BJ (cell line): ENCODE measurements at places on chromosomes 2 and 18.

DNA sequence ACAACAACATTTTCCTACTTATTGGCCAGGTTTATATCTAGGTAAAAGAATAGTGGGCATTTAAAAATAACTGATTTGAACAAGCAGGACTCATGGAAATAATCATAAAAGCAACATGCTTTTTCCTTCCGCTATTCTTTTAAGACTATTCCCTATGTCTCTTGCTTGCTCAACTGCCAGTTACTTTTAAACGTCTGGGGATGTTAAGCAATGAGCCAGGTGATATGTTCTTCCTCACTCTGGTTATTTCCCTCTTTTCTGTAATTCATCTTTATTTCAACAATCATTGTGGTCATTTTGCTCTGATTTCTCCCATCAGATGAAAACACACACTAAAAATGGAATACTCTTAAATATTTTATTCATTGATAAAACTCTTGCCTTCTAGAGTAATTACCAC lies 33.4 kb upstream of the SLC8A1 start:
- DNase-seq = no peak

DNA sequence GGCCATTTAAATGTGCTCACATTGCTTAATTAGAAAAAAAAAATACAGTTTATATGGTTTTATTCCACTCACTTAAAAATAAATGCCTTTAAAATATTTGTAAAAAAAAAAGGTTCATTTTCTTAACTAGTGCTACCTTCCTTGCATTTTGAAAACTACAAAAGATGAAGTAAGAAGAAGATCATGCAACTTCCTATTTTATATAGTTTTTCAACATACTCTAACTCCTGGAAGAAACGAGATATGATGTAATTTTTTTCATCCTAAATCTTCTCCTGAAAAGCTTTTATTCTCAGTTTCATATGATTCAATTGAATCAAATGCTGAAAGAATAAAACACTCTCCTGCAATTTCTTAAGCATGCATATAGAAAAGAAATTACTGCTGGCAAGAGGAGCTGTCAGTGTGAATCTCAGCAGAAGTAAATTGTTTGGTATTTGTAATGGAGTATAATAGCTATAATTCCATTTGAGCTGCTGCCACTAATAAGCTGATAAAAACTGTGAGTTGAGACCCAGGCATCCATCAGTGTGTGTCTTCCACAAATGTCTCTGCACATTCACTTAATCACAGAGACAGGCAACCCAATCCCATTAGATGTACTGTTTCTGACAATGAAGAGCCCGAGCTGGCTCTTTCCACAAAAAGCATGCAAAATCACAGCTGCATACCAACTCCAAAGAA lies 3.7 kb downstream of the FTCDNL1 start:
- DNase-seq = no peak

GRCh38 chr2:158509928-158510797 lies 53.4 kb downstream of the PKP4 start:
- peak; percentile 56 for DNase-seq

GRCh38 chr2:190970160-190970559 lies 43.8 kb downstream of the STAT1 start:
- no peak for DNase-seq

- DNase-seq = peak; percentile 9
Observed at GRCh38 chr2:154978244-154978643, 279.7 kb downstream of the KCNJ3 start.

GRCh38 chr2:207037896-207038295 lies 98.6 kb downstream of the CPO start:
- DNase-seq = no peak

DNA sequence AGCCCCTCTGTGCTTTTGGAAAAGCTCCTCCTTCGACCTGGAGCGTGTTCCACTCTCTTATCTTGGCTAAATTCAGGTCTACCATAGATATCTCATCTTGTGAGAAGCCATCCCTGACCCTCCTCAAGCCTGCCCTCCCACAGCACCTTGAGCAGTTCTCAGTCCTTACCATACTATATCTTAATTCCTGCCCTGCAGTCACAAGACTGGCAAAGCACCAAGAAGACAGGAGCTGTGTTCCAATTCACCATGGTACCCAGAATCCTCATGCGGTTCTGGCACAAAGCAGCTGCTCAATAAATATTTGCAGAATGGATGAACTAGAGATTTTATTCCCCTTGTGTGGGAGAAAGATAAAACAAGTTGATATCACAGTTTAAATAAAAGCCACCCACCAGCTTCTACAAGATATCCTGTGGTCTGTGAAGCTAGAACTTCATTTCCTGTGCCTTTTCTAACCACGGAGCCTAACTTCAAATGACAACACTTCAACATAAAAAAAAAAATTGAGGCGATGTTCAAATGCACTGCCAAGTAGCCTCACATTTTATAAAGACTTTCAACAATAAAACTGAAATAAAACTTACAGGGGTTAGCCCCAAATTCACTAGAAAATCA lies 19.5 kb downstream of the MARCHF4 start:
- DNase-seq = no peak

- DNase-seq = no peak
Observed at GRCh38 chr2:174235680-174236079, 12.7 kb downstream of the OLA1 start.

GRCh38 chr2:189391201-189391600 lies 50.1 kb upstream of the WDR75 start:
- no peak for DNase-seq

DNA sequence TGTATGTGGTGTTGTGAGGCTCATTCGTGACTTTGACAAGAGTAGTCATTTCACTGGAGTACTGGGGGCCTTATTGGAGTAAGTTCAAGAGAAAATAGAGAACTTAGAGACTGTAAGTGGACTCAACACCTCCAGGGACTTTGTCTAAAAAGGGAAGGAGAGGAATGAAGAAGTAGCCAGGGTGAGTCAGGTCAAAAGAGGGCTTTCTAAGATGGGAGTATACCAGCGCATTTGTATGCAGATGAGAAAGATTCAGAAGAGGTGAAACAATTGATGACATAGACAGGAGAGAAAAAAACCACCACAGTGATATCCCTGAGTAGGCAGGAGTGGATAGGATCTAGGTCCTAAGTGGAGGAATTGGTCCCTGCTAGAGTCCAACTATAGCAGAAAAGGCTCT lies 246.8 kb downstream of the IKZF2 start:
- no peak for DNase-seq

DNA sequence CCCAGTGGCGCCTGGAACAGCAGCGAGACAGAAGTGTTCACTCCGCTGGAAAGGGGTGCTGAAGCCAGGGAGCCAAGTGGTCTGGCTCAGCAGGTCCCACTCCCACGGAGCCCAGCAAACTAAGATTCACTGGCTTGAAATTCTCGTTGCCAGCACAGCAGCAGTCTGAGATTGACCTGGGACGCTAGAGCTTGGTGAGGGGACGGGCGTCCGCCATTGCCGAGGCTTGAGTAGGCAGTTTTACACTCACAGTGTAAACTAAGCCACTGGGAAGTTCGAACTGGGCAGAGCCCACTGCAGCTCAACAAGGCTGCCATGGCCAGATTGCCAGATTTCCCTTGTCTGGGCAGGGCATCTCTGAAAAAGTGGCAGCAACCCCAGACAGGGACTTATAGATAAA lies 94.8 kb downstream of the RTTN start:
- DNase-seq = no peak

DNA sequence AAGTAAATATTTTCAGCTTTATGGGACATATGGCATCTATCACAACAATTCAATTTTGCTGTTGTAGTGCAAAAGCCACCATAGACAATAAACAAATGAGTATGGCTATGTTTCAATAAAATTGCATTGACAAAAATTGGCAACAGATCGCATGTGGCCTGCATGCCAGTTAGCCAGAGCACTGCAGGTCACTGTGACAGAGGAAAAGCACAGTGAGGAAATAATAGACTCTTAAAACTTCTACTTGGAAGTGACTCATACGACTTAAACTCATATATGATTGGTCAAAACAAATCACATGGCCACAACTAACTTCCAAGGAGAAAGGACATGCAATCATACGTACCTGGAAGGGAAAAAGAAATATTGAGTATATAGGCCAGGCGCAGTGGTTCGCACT lies 44.4 kb downstream of the EXOC6B start:
- no peak for DNase-seq

DNA sequence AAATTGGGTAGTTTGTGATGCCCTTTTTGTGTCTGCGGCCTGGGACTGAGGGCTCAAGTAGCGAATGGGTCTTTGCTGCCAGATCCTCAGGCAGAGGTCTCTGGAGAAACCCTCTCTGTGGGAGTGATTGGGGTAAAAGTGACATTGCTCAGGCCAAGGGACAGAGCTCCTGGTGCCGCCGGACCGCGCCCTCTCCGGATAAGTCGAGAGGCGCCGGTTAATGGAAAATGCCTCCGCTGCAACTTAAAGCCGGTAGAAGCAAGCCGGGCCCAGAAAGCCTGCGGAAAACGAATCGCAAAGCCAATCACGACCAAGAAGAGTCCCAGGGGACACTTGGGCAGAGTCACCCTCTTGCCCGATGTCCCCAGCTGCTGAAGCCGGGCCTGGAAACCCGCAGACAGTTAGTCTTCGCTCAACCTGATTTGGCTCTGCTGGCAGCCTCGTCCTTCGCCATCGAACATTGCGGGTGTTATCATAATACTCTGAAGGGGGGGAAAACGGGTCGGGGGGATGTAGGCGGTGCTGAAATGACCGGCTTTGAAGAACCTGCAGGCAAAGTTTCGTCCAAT lies 352 bp upstream of the HOXD12 start:
- DNase-seq = no peak

GRCh38 chr18:21833604-21834298 lies 93.2 kb downstream of the MIB1 start:
- DNase-seq = no peak

DNA sequence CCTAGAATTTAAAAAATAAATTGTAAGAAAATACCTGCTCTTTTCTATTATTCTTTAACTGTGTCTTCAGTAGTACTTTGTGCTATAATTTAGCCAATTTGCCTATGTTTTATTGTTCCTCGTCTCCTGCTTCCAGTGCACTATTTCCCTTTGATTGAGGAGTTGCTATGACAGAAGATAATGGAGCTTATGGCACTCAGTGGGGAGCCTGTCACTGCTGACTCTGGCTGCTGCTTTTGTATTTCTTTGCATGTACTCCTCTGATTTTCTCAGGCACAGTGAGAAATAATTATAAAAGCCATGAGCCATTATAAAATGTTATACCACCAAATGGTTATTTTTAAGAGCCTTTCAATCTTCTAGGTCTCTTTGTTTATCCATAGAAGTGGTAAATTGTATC lies 1310.8 kb upstream of the SLC39A10 start:
- DNase-seq = no peak

DNA sequence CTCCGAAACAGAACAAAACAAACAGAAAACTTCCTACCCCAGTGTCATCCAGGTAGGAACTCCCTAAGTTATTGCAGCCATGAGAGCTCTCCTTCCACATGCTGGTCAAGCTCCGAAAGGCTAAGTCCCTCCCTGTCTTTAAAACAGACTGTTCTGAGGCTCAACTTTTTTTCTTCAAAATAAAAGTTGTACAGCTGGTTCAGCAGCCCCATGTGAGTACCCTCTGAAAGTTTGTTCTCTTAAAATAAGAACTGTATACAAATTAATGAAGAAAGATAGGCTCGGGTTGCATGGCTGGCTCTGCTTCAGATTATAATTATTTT lies at the start of gene PDE1A:
Gene PDE1A, minus strand, starts transcription at position 119 of the 323 bp plus-strand sequence.
- no peak for DNase-seq

DNA sequence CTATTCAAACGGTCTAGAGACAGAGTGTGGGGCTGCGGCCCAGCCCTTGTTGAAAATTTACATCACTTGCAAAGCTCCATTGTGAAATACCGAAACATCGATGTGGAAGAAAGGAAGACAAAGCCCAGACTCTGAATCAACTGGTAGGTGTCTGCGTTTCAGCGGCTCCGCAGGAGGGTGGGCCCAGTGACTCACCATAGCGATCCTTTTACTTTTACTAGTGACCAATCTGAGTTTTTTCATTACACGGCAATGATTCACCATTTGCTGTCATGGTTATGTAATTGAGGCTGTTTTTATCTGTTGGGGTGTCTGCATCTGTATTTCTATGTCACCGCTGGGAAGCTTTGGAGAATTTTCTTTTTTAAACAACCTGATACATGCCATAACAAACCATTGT lies 66.6 kb upstream of the ODC1 start:
- peak; percentile 64 for DNase-seq

GRCh38 chr2:44752761-44753160 lies 188.7 kb upstream of the SIX3 start:
- DNase-seq = no peak

DNA sequence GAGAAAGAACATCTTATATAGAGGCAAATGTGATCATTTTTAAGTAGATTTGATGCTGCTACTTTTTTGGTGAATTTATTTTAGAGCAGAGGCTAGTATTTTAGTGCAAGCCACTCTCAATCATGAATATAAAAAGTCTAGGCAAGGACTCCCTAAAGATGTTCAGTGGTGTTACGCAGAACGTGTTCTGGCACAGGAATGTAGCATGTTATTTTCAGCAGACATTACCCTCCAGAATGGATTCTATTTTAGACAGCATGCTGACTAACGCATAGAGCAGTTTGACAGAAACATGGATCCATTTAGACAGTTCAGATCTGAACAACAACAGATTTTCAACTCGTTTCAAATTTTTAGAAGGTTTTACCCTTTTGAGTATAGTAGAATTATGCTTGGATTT lies 54.1 kb downstream of the DSC3 start:
- DNase-seq = no peak
